ENCODE measurements at places on chromosomes 16 and 17.
A peak's percentile ranks its signal among the peaks of the same experiment; 100 is the strongest.

- no peak for DNase-seq
Measured at GRCh38 chr16:65947951-65948350, 418.5 kb upstream of the CDH5 start.

GRCh38 chr16:52825892-52826291 lies 226.8 kb downstream of the CHD9NB start:
- DNase-seq = peak; percentile 47

DNA sequence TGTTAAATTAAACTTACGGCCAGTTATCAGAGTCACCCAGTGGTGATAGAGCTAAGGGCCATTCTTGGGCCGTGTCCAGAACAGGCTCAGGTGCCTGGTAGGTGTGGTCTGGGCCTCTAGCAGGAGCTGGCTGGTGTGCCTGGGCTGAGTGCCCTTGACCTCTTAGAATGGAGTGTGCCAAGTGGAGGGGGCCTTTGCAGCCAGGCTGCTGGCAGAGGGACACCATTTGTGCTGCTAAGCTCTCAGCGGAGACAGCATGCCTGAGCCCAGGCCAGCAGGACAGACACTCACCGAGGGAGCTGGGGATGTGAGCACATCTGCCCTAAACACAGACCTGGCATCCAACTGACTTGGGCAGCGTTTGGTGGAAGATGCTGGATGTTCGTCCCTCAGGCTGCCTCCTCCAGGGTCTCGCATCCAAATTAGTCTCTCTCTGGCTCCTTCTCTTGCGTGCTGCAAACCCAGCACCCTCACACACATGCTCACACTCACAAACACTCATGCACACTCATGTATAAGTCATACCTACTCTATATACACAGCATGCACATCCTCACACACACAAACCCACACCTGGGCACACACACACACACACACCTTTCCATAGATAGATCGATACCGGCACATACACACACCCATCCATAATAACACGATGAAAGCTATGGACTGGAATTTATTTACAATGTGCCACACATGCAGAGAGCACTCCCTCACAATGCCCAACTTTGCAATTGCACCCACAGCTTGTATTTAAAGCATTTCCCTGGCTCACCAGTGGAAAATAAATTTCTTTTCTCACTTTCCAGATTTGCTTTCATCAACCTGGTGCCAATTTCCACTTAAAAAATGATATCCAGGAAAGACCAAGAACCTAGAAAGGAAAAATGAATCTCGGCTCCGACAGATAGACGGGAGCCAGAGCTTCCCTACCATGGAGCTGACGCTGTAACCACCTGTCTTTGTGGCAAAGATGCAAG lies 33.6 kb upstream of the CDH5 start:
- DNase-seq = no peak

DNA sequence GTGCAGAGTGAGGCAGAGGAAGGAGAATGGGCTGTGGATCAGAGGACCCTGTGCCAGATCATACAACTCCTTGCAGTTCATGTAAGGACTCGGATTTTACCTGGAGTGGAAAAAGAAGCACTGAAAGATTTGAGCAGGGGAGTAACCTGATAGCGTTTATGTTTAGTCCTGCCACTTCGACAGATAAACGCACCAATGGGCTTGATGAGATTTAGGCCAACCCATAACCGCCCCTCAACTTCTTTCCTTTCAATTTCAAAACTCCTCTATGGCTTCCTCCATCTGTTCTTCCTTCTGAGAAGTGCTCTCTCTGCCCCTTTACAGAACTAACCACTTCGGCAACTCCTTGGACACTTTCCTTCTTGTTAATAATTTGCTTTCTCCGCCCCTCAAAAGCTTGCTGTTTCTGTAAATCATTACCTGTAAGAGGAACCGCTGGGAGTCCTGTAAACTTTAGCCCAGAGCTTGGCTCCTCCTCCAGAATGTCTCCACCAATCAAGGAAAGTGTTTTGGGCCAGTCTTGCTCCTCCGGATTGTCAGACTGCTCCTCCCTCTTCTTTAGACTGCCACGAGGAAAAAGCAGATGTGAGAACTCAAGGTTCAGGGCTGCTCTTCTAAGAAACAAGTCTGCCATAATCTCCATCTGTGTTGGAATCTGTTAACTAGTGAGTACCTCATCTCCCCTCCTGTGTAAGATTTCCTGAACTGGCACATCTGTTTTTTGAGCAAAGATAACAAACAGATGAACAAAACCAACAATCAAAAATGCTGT lies at the start of gene ACSM3:
ACSM3 (plus strand) TSS at position 554 of the 772 bp plus-strand sequence. CDS start 6,021 bp downstream, outside the sequence.
- peak; percentile 67 for DNase-seq

- no peak for DNase-seq
Measured at GRCh38 chr17:61132524-61132923, 267.1 kb upstream of the TBX2 start.

DNA sequence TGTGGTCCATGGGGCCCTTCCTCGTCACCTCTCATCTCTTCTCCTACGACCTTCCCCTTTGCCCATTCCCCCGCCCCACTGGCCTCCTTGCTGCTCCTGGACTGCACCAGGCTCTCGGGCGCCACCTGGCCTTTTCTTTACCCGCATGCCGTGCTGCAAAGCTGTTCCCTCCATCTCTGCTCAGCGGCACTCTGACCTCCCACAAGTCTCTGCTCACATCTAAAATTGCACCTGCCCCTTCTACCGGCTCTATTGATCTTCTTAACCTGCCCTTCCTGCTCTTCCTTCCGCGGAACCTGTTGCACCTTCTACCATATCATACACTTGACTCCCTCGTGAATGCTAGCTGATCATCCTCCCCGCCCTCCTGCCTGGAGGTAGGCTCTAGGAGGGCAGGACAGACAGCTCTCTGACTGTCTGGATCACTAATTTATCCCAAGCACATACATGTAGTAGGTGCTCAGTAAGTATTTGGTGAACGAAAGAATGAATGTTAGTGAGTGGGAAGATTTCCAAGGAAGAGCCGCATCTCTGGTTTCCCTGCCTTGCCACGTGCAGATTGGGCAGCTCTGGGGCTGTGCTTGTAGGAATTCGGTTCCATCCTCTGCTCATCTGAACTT lies 17.3 kb downstream of the DNAH17 start:
- DNase-seq = no peak

- DNase-seq = no peak
Measured at GRCh38 chr17:61175298-61176142, 224.1 kb upstream of the TBX2 start.

- no peak for DNase-seq
Measured at GRCh38 chr16:50593410-50594150, 45.4 kb downstream of the NKD1 start.

DNA sequence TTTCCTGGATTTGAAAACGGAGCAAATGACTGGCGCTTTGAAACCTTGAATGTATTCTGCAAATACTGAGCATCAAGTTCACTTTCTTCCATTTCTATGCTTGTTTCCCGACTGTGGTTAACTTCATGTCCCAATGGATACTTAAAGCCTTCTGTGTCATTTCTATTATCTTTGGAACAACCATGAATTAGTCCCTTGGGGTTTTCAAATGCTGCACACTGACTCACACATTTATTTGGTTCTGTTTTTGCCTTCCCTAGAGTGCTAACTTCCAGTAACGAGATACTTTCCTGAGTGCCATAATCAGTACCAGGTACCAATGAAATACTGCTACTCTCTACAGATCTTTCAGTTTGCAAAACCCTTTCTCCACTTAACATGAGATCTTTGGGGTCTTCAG lies 32.3 kb downstream of the BRCA1 start:
- DNase-seq = no peak

DNA sequence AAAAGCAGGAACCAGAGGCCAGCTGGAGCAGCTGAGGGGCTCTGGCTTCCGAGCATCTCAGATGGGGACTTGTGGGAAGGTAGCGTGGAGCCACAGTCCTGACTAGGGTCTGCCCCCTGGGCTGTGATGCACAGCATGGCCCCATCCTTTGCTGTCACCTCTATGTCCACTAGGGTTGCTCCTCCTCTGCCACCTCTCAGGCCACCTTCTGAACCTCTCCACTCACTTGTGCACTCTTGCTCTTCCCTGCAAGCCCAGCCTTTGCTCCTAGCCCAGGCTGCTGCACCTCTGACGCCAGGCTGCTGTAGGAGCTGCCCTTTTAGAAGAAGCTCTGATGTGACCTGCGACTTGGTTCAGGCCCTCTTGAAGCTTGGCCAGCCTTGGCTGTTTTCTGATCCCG lies 24.3 kb upstream of the SMPD3 start:
- no peak for DNase-seq

Measured in right forelimb (tissue), 1 donor.